Occipital lobe (tissue), 3 donors: ENCODE measurements at places on chromosomes 16 and 17. TPM values are rescaled to one million over a fixed set of nuclear protein-coding genes. Genes with fewer than 3 reads are reported as not detected.

Gene HNF1B
- total RNA-seq: not detected

DNA sequence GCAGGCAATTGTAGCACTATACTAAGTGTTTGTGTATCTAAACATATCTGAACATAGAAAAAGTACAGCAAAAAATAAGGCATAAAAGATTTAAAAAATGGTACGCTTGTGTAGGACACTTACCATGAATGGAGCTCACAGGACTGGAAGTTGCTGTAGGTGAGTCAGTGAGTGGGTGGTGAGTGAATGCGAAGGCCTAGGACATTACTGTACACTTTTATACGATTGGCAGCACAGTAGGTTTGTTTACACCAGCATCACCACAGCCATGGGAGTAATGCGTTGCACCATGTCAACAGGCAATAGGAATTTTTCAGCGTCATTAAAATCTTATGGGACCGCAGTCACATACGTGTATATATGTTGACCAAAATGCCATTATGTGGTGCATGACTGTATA lies 45.6 kb downstream of the DNAH9 start:
- DNase-seq: no peak

GRCh38 chr16:1054660-1055556 lies 17.6 kb upstream of the SSTR5 start:
- peak; percentile 54 for DNase-seq

DNA sequence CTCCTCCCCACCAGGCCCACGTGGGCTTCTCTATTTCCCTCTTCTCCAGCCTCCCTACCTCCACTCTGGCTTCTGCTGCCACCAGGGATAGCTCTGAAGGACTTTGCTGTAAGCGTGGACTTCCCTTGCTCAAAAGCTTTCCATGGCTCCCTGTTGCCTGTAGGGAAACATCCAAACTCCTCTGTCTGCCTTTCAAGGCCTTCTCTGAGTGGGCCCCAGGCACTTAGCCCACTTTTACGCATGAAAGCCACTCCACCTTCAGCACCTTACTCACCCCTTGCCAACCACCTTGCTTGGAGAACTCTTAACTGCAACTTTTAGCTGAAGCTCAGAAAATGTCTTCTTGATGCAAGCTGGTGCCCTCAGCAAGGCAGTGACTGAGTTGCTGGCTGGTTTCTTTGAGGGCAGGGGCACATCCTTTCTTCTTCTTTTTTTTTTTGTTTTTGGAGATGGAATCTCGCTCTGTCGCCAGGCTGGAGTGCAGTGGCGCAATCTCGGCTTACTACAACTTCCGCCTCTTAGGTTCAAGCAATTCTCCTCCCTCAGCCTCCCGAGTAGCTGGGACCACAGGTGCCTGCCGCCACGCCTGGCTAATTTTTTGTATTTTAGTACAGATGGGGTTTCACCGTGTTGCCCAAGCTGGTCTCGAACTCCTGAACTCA lies 52.0 kb upstream of the DLX4 start:
- DNase-seq: no peak

DNA sequence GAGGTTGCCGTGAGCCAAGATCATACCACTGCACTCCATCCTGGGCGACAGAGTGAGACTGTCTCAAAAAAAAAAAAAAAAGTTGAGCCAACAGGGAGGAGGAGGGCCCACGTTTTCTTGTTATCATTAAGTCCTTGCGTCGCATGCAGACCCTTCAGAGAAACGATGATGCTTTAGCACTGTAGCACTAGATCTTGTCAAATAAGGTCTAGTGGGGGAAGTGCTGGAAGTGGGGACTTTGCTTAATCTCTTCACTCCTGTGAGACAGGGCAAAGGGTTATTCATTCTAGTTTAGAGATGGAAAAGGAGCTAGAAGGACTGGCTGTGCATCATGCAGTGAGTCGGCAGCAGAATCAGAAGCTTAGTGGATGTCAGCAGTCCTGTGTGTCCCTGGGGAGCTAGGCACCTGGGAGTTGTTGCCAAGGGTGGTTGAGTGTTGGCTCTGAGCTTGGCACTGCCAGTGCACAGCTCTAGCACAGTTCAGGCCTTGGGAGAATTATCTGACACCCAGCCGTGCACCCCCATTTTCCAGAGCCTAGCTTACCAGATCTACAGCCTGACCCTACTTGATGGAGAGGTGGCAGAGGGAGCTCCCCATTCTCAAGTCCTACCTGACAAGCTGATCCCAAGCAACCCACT lies 33.4 kb upstream of the TBX2 start:
- DNase-seq: no peak

DNA sequence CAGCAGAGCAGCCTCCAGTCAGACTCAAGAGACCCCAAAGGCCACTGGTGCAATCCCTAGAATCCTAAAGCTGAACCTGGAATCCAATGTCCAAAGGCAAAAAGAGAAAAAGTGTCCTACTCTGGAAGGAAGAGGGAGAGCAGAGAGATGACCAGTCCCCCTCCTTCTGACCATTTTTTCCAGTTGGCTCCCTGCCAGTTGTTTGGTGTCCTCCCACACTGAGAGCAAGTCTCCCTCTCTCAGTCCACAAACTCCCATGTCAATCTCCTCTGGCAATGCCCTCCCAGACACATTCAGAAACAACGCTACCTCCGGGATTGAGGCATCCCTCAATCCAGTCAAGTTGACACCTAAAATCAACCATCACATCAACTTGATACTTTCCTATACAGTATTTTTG lies 4.3 kb upstream of the CLEC19A start:
- no peak for DNase-seq

DNA sequence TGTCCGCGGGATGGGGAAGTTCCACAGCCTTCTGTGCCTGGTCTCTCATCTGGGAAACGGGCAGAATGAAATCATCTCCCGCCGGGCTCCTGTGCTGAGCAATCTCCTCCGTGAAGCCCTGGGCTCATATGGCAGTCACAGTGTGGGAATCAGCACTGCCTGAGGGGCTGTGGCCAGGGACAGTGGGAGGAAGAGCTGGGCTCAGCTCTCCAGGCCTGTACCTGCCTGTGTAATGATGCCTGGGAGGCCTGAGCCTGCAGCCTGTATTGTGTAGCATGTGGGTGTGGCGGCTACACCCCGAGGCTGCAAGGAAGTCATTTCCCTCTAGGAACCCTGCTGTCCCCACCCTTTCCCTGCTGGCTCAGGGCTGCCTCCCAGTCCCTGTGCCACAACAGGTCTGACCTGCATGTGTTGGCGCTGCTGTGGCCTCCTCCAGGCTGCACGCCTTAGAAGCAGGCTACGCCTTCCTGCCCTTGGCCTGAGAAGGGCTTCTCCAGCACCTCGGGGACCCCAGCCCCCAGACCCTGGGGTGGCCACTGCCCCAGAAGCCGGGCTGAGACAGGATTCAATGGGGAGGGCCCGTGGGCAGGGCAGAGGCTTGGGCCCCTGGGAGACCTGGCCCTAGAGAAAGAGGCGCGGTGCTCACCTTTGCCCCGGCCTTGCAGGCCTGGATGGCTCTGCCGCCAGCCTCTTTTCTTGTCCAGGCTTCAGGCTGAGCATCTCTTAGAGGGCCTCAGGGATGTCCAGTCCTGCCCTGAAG lies 2.1 kb downstream of the ITGB4 start:
- no peak for DNase-seq
